Heart left ventricle (tissue), 16 donors: ENCODE measurements at places on chromosomes 11 and 22. TPM values are rescaled to one million over a fixed set of nuclear protein-coding genes. Genes with fewer than 3 reads are reported as not detected.

GRCh38 chr22:19058713-19059451 lies 63.3 kb downstream of the DGCR2 start:
- H3K4me3 ChIP-seq, result no peak overlapping the region
- H3K27me3 ChIP-seq, result no peaks in the 10 kb centered on the region
- H3K36me3 ChIP-seq, result peaks cover 88% of the 10 kb centered on the region
- DNase-seq, result no peak
- no peak overlapping the region for H3K27ac ChIP-seq

DNA sequence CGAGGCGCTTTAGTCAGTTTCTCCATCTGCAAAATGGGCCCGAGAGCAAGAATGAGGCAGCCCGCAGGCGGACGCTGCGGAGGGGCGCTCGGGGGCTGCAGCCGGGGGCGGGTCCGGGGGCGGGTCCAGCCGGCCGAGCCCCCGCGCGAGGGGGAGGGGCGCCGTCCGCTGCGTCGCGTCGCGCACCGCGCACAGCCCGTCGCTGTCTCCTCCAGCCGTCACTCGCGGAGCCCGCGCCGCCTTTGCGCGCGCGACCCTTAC lies 282 bp downstream of the PC start:
- H3K36me3 ChIP-seq, result no peaks in the 10 kb centered on the region
- H3K4me1 ChIP-seq, result peaks cover 5% of the 10 kb centered on the region
- peak overlapping the region; percentile 72 for H3K4me3 ChIP-seq
- H3K27me3 ChIP-seq, result no peaks in the 10 kb centered on the region
- no peak overlapping the region for H3K27ac ChIP-seq

The GGTLC2 gene
- total RNA-seq, result not detected

The OR10A4 gene
- total RNA-seq, result not detected

The CAVIN3 gene
- 60.4 TPM for total RNA-seq
